ENCODE measurements at places on chromosomes 3 and 15.

- no peak for DNase-seq
Measured at GRCh38 chr3:40129981-40130380, 179.5 kb upstream of the EIF1B start.

GRCh38 chr15:57655809-57656208 is 50.7 kb upstream of the POLR2M start:
- no peak for DNase-seq

GRCh38 chr3:67109651-67110204 is 111.6 kb downstream of the KBTBD8 start:
- DNase-seq, result no peak

GRCh38 chr3:58332575-58333188 is at the start of gene PXK:
Gene PXK (plus strand): TSS chr3:58332892. CDS start chr3:58332989, 97 bp downstream.
- peak; percentile 94 for DNase-seq

- DNase-seq, result no peak
Measured at GRCh38 chr3:139629033-139629432, 48.7 kb downstream of the NMNAT3 start.

GRCh38 chr3:50423543-50423942 is 64.2 kb upstream of the TMEM115 start:
- no peak for DNase-seq

DNA sequence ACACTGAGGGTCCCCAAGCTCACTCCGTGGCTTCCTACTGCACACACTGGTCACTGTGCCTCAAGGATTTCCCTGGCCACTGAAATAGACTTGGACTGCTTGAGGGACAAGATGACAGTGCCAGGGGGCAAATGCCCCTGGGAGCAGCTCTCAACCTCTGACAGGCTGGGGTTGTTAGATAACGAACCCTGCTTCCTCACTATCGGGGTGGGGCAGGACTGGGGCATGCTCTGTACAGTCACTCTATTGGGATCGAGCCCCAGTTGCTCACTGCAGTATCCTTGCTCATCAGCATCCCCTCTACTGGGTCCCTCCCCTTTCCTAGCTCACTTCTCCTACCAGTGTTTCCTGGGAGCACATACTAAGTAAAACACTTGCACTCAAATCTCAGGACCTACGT is 610.8 kb downstream of the NTRK3 start:
- DNase-seq, result no peak

DNA sequence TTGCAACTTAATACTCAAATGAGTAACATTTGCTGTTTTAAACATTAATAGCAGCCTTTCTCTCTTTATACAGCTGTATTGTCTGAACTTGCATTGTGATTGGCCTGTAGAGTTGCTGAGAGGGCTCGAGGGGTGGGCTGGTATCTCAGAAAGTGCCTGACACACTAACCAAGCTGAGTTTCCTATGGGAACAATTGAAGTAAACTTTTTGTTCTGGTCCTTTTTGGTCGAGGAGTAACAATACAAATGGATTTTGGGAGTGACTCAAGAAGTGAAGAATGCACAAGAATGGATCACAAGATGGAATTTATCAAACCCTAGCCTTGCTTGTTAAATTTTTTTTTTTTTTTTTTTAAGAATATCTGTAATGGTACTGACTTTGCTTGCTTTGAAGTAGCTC is 40.3 kb downstream of the CTNNB1 start:
- no peak for DNase-seq

DNA sequence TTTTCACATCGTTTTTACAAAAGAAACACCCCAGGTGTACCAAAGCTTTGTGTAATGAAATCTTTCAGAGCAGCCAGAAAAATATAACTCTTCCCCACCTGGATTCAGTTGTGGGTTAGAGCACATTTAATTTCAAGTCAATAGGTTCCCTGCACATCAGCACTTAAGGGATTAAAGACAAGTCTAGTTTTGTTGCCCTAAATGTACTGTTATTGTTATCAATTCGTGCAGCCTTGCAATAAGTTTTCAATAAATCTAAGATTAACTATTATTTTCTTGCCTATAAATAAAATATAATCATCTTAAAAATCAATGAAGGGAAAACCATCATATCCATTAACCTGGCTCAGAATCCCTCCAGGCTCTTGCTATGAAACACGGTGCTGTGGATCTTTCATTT is 172.5 kb upstream of the CDIN1 start:
- DNase-seq, result no peak

DNA sequence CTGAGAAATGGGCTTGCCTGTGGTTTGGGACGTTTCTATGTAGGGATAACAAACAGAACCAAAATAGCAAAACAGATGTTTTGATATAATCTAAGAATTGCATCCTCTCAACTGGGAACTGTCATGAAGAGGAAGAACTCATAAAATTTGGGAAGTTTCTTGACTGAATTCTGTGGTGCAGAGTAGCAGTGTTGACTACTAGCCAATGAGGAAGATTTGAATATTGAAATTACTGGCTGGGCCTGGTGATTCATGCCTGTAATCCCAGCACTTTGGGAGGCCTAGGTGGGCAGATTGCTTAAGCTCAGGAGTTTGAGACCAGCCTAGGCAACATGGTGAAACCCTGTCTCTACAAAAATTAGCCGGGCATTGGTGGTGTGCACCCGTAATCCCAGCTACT is 42.2 kb downstream of the ZNF609 start:
- no peak for DNase-seq

DNA sequence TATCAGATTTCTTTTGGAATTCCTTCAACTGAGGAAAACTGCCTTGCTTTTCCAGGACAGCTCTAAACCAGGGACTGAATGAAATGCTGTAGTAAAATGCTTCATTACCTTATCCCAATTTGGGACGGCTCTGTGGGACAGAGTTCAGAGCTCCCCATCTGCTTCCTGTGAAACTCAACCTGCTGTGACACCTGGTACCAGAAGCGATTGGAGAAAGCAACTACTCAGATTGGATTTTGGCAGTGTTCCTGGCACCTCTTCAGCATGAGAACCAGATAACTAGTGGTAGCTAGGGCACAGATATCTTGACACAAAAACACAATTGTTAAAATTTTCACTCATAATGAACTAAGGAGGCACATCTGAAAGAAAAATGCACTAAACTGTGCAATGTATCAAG is 539.1 kb downstream of the SI start:
- DNase-seq, result no peak

DNA sequence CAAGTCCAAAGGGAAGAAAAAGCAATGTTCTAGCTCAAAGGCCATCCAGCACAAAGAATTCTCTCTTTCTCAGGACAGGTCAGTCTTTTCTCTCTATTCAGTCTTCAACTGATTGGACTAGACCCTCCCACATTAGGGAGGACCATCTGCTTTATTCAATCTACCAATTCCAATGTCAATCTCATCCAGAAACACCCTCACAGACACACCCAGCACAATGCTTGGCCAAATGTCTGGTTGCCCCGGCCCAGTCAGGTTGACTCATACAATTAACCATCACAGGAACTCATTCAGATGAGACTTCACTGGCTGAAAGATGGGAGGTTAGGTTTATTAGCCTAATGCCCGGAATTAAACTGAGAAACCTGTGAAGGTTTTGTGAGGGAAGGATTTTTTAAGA is 32.4 kb downstream of the ACAN start:
- DNase-seq, result no peak

- no peak for DNase-seq
Measured at GRCh38 chr3:44482721-44483120, 5.3 kb upstream of the ZNF445 start.

- DNase-seq, result no peak
Measured at GRCh38 chr3:66615643-66616301, 115.0 kb upstream of the LRIG1 start.

DNA sequence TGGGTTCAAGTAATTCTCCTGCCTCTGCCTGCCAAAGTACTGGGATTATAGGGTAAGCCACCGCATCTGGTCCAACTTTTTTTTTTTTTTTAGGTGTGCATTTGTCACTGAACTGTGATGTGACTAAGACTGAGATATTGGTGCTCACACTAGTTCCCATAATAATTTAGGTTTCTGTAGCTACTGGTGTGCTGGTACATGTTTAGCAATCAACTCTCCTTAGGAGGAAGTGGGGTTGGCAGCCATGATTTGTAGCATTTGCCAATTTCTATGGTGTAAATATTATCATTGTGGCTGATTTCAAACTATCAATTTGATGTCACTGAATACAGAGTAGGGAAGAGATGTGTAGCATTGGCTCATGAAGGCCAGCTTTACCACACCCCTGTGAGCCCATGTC is 372.7 kb downstream of the EDEM1 start:
- no peak for DNase-seq

- no peak for DNase-seq
Measured at GRCh38 chr15:85489773-85490493, 109.5 kb downstream of the AKAP13 start.

- DNase-seq, result no peak
Measured at GRCh38 chr15:62941699-62942098, 100.8 kb upstream of the TPM1 start.

GRCh38 chr15:65208647-65209046 is 2.6 kb downstream of the CILP start:
- no peak for DNase-seq

DNA sequence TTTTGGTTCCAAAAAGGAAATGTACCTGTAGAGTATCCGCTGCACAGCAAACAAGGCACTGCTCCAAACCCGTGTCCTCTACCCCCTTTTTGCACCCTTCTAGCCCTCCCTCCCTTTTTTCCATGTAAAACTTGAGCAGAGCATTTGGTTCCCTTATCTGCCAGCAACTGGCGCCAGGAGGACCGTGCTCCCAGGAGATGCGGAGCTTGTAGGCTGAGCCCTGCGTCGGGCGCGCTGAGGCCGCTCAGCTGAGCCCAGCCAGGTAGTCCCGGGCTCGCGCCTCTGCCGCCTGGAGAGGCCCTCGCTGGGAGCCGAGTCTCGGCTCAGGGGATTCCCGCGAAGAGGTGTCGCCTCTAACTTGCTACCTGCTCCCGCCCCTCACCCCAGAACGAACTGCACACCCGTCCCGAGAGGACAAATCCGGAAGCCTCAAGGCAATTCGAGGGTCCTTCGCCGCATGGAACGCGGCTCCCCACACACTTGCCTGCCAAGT is 575 bp downstream of the TRPM7 start:
- peak; percentile 32 for DNase-seq

- no peak for DNase-seq
Measured at GRCh38 chr3:46778101-46778500, 60.4 kb upstream of the PRSS50 start.

- DNase-seq, result no peak
Measured at GRCh38 chr3:32888739-32889138, 62.7 kb upstream of the CCR4 start.

GRCh38 chr3:134314588-134315285 is 59.5 kb downstream of the AMOTL2 start:
- DNase-seq, result no peak

- peak; percentile 62 for DNase-seq
Measured at GRCh38 chr3:53224026-53224425, 31.8 kb downstream of the TKT start.

DNA sequence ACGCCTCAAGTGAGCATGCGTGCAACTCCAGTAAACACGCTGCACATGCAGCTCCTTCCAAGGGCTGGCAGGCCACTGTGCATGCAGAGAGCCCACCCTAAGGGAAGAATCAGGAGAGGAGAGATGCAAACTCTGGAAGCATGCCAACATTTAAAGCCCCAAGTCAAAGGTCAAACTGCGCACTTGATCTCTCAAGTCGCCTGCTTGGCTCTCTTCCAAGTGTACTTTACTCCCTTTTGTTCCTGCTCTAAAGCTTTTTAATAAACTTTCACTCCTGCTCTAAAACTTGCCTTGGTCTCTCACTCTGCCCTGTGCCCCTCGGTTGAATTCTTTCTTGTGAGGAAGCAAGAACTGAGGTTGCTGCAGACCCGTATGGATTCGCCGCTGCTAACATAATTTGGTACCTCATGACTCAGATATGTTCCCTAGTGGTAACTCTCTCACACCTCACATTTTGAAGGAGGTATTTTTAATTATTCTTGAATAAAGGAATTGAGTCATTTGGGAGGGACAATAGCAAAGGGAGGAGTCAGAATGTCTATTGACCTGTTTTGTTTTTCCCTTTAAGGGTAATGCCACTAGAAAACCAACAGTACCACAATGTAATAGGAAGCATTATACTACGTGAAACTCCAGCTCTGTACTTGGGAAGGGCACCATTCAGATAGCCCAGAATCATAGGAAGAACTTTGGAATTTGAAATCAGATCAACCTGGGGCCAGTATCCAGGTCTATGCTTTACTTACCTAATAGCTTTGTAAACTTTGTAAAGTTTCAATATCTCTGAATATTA is 19.6 kb upstream of the DGKG start:
- DNase-seq, result no peak

GRCh38 chr3:145951441-145951840 is 209.5 kb downstream of the PLOD2 start:
- no peak for DNase-seq

DNA sequence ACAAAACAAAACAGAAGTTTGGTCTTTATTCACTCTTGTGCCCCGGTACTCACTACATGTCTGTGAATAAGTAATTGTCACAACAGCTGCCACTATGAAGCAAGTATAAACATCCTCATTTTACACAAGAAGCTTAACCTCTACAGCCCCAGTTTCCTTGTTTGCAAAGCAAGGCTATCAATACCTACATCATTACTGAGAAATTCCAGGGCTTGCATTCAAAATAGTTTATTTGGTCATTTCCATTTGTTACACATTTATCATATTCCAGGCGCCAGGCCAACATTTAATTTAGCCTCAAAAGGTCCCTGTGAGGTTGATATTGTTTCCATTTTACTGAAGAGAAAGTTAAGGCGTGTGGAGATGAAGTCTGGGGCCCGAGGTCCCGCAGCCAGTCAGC is 161.4 kb upstream of the LRTM1 start:
- DNase-seq, result no peak

- no peak for DNase-seq
Measured at GRCh38 chr3:186141790-186142189, 32.9 kb upstream of the ETV5 start.

GRCh38 chr3:134457376-134458074 is 28.3 kb downstream of the ANAPC13 start:
- DNase-seq, result no peak

DNA sequence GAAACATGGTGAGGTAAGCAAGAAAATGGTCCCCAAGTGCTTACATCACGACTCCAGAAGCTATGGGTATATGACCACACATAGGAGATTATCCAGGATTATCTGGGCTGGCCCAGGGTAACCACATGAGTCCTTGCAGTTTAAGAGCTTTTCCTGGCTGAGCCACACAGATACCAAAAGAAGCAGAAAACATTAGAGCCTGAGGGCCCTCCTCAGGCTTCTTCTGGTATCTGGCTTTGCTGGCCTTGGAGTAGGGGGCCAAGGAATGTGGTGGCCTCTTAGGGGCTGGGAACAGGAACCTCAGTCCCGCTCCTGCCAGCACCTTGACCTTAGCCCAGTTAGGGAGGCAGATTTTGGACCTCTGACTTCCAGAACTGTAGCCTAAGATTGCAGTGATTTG is 259.1 kb downstream of the KCNMB2 start:
- DNase-seq, result no peak

GRCh38 chr3:14235912-14236295 is 57.3 kb downstream of the LSM3 start:
- no peak for DNase-seq

DNA sequence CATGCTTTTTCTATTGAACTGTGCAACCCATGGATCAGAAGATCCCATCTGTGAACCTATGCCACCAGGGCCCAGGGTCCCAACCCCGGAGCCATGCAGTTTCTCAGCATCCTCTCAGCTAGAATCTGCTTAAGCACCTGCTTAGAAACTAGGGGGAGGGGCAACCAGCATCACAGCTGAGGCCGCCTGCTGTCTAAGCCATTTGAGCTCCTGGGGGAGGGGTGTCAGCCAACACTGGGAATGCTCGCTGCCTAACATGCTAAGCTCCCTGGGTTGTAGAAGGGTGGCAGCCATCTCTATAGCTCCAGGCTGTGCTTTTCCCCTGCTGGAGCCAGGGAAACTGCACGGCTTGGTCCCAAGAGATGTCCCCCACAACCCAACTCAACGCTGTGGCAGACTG is 322.8 kb downstream of the EDEM1 start:
- no peak for DNase-seq

Measured in posterior cingulate gyrus (tissue), 11 donors.